Stimulated activated CD4-positive, alpha-beta T cell treated with anti-CD3 and anti-CD28 coated beads, TNF-alpha, amount 100 ng/mL, for 24 hours (primary cell): ENCODE measurements at places on chromosomes 16 and 17.

DNA sequence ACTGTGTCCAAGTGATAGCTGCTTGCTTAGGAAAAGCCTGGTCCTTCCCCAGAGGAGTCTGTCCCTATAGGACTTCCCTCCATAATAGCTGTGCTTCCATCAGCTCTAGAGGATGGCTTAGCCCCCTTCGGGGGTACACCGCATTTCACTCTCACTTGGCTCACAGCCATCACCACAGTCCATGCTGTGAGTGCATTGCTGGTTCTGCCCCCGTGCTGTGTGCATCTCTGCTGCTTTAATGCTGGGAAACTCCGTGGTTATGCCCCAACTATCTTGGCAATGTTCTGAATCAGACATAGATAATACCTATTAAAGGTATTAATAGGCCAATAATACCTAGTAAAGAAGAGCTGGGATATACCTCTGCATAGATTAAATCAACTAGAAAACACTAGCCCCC is 58.3 kb downstream of the SIAH1 start:
- DNase-seq, result no peak

- no peak for DNase-seq
Observed at GRCh38 chr17:1366234-1366633, 33.8 kb downstream of the YWHAE start.

DNA sequence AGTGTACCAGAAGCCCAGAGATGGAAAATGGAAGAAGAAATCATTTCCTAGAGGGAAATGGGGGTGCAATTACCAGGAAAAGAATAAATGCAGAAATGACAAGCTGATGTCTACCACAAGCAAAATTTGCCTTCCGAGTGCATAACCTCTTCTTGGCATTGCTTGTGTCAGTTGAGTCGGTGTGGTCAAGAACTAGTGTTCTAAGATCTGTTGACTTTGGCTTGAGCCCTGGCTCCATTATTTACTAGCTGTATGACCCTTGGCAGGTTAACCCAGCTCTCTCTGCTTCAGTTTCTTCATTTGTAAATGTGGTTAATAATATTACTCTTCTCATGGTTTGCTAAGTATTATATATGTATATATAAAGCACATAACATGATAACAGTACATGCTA is 273.0 kb upstream of the IRX5 start:
- DNase-seq, result no peak

GRCh38 chr17:46896991-46897390 is 26.0 kb upstream of the GOSR2 start:
- no peak for DNase-seq

GRCh38 chr17:2025622-2026309 is 632 bp upstream of the RTN4RL1 start:
- no peak for DNase-seq

- DNase-seq, result no peak
Observed at GRCh38 chr16:82152196-82152595, 17.8 kb downstream of the MPHOSPH6 start.

DNA sequence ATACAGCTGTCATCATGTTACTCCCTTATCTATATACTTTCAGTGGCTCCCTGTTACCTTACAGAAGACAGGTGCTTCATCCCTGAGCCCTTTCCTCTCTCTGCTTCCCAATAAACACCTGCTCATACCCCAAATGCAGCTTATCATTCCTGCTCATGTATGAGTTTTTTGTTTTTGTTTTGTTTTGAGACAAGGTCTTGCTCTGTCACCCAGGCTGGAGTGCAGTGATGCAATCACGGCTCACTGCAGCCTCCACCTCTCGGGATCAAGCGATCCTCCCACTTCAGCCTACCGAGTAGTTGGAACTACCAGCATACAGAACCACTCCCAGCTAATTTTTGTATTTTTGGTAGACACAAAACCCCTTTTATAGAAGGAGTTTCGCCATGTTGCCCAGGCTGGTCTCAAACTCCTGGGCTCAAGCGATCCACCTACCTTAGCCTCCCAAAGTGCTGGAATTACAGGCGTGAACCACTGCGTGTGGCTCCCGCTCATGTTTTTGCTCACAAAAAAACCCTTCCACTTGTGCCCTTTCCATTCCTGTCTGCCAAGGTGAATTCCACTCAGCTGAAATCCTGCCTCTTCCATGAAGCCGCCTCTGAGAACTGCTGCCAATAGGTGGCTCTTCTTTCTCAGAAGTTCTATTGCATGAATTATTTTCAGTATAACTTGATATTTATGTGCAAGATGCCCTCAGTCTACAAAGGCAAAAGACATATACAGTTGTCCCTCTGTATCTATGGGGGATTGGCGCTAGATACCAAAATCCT is 7.9 kb upstream of the RNF157 start:
- no peak for DNase-seq

DNA sequence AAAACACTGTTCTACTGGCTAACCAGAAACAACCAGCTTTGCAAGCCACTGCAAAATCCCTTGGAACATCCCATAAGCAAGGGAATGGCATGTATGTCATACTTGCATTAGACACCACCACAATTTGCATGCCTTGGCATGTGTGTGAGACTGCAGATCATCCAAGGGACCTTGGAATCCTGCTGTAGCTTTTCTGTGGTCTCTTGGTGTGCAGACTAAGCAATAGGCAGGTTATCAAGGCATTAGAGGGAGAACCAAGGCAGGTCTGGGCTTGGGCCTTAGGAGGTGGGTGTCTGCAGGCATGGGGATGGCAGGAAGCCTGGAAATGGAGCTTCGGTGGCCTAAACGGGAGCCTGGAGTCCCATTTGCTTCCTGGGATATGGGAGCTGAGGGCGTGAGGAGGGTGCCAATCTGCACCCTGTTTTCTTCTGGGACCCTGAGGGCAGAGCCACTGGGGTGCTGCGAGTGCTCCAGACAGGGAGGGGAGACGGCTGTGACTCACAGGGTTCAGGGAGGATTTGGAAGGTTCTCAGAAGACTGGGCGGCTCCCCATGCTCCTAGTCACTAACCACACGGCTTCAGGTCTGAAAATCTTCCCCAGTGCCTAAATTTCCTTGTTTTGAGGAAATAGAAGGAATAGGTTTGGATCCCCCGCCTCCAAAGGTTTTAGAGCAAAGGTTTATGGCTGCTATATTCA is 36.6 kb downstream of the FAM20A start:
- no peak for DNase-seq

- no peak for DNase-seq
Observed at GRCh38 chr17:2808367-2809335, 12.4 kb downstream of the RAP1GAP2 start.

DNA sequence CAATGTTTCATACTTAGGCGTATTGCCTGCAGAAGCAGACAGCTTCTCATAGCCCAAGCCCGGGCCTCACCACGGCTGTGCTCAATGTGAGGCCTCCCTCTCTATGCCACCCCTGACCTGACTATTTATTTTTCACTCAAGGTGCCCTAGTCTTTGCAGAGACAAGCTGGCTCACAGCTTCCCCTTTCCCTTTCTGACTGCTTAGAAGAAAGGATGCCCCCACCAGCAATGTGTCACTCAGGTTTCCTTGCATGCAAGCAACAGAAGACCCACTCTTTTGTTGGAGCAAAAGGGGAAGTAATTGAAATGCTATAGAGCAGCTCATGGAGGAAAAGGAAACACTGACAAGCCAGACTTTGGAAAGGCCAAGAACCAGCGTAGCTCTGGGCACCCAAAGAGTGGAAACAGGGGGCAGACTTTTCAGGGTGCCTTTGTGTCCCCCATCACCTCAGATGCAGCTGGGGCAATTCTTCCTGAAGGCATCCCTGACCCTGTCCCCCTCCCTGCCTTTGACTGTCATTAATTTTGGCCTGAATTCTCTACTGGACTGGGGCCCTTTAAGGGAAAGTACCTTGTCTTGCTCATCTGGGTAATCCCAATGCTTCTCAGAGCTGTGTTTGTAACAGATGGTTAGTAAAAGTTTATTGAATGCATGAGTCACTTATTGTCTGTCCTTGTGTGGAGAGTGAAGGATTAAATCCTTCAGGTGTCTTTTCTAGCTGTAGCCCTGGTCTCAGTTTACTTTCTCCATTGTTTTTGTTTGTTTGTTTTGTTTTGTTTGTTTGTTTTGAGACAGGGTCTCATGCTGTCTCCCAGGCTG is 17.8 kb downstream of the RGS9 start:
- DNase-seq, result no peak

DNA sequence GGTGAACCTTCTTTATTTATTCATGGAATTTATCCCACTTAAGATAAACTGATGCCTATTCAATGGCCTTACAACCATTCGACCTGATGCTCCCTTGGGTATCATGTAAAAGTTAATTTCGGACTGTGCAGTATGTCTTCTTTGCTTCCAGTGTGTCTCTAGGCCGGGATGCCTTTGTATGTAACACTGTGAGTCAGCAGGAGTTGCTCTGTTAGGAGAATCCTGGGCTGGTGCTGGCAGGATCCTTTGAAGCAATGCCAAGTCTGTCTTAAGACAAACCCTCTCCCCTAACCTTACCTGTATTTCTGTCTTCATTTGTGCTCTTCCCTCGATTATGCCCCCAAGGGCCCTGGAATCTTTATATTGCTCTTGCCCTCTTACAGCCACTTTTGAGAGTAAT is 37.9 kb upstream of the ABCA8 start:
- DNase-seq, result no peak

- no peak for DNase-seq
Observed at GRCh38 chr17:57782647-57783337, 37.7 kb upstream of the CCDC182 start.

DNA sequence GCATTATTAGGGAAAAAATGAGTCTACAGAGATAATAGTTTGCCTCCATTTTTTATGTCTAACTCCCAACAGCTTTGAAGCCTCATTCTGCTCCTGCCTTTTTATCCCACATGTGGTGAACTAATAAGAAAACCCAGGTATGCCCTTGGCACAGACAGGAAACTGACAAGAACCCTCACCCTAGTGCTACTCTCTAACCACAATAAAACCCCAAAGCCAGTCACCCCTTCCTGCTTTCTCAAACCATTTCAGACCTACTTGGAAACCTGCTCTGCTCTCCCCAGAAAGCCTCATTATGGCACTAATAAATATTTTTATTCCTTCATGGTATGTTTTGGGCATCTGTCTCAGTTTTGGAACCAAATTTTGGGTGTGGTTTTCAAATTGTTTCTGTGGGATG is 3.9 kb upstream of the MARVELD3 start:
- no peak for DNase-seq

GRCh38 chr17:8949061-8949661 is 16.3 kb downstream of the PIK3R5 start:
- DNase-seq, result no peak
